Epithelial cell of esophagus (primary cell): ENCODE measurements at places on chromosomes 13 and 19.
A peak's percentile ranks its signal among the peaks of the same experiment; 100 is the strongest.

GRCh38 chr19:4721196-4721595 lies 2.4 kb downstream of the DPP9 start:
- DNase-seq = no peak

DNA sequence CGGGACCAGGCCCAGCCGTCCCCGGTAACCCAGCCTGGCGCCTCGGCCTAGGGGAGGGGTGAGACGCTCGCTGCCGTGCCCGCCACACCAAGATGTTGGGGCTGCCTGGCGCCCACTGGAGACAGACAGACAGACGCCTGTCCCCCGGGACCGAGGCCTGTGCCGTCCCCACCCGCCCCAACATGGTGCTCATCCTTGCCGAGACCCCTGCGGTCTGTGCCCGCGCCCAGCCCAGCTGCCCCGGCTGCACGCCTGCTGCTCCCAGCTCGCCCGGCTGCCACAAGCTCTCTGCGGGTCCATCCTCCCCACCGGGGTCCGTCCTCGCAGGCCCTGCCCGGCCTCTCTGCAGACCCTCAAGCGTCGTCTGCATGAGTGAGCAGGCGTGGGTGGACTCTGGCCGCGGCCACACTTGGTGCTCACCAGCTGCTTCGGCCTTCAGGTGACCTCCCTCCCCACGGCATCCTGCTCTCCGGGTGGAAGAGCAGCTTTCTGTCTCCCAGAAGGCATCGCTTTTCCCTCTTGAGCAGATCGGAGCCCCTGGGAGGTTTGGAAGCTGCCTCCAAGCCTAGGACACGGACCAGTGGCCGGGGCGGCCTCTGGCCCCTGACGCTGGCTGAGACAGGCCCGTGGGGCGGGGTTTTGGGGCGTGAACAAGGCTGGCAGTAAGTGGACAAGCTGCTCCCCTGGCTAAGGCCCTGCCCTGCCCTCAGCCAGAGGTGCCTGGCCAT lies 6.7 kb upstream of the TMPRSS9 start:
- no peak for DNase-seq

DNA sequence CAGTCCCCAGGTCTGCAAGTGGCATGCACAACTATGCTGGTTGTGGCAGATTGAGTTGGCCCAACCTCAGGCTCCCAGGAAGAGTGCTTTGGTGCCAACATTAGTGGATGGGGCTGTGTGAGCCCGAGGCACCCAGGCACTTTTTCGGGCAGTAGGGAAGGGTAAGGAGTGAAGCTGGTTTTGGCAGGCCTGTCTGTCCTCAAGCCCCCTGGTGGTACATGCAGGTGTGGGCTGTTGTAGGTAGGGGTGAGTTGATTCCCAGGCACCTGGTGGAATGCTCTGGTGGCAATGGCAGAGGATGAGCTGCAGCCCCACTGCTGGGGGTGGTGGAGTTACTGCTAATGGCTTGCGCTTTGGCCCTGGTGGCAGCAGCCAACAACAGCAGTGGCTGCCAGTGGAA lies 723.7 kb upstream of the SLITRK1 start:
- no peak for DNase-seq

DNA sequence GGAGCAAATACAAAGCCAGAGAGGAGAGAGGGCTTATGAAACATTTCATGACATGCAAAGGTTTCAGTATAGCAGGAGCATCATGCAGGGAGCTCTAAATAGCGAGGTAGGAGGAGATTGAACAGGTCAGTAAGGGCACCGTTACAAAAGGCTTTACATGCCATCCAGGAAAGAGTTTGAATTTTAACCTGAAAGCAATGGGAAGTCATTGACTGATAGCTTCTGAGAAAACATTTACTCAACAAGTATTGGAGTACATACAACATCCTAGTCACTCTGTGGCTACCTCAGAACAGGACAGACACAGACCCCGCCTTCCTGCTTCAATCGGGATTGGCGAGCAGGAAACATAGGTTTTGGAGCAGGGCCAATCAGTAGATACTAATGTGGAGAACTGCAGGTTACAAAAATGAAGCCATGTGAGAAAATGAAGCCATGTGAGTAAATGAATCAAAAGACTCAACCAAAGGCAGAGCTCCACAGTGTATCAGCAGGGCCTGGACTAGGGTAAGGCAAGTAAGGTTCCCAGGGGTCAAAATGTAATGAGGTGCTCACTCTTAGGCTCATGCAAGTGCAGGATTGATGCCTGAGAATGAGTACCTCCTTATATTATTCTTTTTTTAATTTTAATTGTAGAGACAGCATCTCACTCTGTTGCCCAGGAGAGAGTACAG lies 46.8 kb upstream of the FNDC3A start:
- no peak for DNase-seq

DNA sequence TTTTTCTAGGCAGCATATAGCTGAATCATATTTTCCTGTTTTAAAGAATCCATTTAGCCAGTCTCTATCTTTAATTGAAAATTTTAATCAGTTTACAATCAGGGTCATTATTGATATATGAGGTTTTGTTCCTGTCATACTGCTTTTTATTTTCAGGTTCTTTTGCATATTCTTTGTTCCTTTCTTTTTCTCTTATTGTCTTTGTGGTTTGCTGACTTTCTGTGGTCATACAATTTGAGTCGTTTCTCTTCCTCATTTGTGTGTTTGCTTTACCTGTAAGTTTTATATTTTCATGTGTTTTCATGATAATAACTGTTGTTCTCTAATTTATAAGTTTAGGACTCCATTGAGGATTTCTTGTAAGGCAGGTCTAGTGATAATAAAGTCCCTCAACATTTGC lies 812.6 kb downstream of the DACH1 start:
- no peak for DNase-seq

- DNase-seq = no peak
Measured at GRCh38 chr13:113337976-113338375, 26.0 kb downstream of the GRTP1 start.

- DNase-seq = no peak
Measured at GRCh38 chr19:397321-397720, 11.6 kb downstream of the C2CD4C start.

- DNase-seq = no peak
Measured at GRCh38 chr19:5144545-5145179, 175.7 kb downstream of the KDM4B start.

DNA sequence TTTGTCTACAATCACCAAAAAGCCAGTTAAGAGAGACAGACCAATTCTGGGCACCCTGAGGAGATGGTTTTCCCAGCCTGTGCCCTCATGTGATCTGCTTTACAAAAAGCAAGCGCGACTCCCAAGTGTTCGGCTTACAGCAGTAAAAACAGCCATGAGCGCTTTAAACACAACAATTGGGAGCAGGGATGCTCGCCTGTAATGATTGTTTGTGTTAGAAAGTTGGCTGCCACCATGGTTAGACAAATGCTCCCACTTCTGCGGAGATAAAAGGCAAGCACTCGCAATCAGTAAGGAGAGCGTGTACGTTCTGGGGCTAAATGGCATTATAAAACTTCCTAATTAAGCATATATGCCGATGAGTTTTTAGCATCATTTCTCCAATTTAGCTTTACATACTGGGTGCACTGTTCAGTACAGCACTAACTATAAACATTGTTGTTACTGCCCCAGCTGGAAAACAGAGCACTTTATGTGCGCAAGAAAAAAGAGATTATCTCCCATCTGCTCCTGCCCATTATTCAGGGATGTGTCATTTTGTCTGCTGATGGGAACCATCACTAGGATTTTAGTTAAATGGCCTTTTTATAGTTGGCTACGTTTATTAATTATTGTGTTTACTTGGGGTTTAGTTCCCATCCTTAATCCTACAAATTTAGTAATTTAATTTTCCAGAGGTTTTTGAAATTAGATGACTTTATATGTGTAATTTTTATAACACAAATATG lies 309.3 kb upstream of the MAB21L1 start:
- no peak for DNase-seq

DNA sequence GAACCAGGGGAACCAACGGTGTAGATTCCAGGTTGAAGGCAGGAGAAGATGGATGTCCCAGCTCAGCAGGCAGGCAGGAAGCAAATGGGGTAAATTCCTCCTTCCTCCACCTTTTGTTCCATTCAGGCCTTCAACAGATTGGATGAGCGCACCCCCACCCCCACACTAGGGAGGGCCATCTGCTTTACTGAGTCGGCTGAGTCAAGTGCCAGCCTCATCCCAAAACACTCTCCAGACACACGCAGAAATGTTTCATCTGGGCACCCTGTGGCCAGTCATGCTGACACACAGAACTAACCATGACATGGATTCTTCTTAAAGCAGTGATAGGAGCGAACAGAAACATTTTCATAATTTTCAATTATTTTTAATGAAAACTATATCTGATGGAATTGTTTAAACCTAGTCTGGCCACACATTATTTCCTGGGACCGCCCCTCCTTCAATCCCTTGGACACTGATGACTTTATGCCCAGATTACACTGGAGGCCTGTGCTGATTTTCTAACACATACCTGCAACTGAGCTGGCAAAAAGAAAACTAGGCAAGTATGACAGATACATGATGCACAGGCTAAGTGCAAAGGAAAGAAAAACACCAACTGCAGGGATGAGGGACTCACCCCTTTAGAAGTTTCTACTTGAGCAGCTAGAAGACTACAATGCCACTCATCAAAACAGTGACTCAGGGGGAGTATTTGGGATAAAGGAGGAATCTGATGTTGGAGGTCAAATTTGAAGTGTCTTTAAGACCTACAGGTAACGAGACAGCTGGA lies 154.2 kb downstream of the TNFRSF19 start:
- peak; percentile 44 for DNase-seq

DNA sequence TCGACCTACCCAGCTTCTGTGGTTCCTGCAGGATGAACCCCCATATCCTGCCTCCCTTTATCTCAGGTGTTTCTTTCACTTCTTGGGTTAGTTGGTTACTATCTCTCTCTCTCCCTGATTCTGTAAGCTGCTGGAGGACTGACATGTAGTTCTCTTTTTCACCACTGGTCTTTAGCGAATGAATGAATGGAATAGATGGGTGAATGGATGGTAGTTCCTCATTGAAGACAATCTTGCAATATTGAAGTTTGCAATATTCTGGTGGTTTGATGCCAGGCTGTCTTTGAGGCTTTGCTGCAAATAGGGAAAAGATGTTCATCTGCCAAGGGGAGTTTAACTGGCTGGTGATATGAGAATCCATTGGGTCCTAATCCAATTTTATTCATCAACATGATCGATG lies 120.2 kb downstream of the UBL3 start:
- DNase-seq = no peak

DNA sequence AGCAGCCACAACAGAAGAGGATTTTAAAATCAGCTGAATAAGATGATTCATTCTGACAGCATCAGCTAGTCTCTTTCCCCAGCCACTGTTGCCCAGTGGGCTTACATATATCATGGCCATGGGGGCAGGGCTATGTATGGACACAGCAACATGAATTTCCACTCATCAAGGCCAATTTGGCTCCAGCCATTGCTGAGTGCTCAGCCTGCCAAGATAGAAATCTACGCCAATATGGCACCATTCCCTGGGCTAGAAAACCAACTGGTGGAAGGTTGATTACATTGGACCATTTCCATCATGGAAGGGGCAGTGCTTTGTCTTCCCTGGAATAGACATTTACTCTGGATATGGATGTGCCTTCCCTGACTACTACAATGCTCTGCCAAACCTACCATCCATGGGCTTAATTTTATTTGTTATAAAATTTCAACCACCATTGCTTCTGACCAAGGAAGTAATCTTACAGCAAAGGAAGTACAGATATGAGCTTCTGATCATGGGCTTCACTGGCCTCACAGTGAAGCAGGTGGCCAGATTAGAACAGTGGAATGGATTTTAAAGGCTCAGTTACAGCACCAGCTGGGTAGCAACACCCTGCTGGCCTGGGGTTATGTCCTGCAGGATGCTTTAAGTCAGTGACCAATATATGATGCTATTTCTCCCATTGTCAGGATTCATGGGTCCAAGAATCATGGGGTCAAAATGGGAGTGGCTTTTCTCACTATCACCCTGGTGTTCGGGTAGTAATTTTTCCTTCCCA lies 9.8 kb upstream of the ALOX5AP start:
- no peak for DNase-seq

DNA sequence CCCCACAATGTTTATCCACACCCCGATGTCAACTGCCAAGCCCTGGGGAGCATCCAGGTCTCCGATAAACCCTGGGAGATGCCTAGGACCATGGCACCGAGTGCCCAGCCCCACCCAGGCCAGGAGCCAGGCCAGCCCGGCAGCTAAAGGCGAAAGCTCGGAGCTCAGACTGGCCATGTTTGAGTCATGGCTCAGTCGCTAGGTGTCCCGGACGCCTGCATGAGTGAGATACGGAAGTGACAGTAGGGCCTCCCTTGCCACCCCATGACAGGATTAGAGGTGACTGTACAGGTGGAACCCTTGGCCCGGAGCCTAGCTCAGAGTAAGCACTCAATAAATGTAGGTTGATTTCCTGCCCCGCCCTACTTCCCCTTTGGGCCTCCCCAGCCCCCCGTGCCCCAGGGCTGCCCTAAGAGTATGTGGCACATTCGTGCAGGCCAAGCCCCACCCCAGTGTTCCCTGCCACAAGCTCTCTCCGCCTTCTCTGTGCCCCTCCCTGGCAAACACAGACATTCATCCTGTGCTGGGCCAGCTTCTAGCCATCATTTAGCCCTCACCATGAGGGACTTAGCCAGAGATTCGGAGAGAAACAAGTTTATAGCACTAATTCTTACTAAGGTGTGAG lies 5.8 kb upstream of the TPM4 start:
- peak; percentile 85 for DNase-seq

- no peak for DNase-seq
Measured at GRCh38 chr19:33210266-33210940, 15.2 kb downstream of the SLC7A10 start.

GRCh38 chr19:2805991-2806649 lies 13.5 kb upstream of the ZNF554 start:
- no peak for DNase-seq

GRCh38 chr13:26498656-26499601 lies 58.6 kb upstream of the WASF3 start:
- peak; percentile 28 for DNase-seq

DNA sequence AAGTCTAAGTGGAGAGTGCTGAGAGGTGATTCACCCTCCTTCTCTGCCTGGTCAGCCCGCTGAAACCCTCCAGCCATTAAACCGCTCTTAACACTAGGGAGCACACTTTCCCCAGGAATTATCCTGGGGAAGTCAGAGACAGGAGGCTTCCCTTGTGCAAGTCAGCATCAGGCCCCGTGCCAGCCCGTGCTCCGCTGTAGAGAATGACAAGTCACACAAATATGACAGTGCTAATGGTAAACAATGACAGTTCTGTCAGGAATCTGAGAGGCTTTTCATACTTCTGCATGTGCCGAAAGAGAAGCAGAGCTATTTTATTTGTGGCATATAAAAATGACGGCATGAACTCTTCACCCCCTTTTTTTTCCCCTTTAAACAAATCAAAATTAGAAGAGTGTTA lies 816.9 kb upstream of the SLC10A2 start:
- DNase-seq = peak; percentile 98

DNA sequence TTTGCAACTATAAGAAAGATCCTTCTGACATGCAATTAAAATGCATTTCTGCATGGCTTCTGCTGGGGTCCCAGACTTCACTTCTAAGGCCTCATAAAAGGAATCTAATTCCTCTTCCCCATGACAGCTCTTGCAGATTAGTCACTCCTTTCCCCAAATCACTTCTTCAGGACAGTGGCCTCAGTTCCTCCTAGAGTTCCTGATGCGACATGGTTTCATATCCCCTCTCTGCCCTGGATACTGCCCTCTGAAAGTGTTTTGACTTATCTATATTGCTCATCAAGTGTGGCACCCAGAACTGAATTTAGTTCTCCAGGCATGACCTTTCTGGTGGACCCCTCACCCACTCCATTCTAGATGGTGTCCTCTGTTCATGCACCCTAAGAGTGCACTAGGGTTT lies 238.1 kb downstream of the FOXO1 start:
- no peak for DNase-seq

GRCh38 chr13:42110410-42111155 lies 62.1 kb downstream of the DGKH start:
- peak; percentile 72 for DNase-seq

GRCh38 chr13:38386421-38386820 lies 36.8 kb downstream of the UFM1 start:
- DNase-seq = peak; percentile 91
